Spleen (tissue), 13 donors: ENCODE measurements at places on chromosomes 6 and 20.

DNA sequence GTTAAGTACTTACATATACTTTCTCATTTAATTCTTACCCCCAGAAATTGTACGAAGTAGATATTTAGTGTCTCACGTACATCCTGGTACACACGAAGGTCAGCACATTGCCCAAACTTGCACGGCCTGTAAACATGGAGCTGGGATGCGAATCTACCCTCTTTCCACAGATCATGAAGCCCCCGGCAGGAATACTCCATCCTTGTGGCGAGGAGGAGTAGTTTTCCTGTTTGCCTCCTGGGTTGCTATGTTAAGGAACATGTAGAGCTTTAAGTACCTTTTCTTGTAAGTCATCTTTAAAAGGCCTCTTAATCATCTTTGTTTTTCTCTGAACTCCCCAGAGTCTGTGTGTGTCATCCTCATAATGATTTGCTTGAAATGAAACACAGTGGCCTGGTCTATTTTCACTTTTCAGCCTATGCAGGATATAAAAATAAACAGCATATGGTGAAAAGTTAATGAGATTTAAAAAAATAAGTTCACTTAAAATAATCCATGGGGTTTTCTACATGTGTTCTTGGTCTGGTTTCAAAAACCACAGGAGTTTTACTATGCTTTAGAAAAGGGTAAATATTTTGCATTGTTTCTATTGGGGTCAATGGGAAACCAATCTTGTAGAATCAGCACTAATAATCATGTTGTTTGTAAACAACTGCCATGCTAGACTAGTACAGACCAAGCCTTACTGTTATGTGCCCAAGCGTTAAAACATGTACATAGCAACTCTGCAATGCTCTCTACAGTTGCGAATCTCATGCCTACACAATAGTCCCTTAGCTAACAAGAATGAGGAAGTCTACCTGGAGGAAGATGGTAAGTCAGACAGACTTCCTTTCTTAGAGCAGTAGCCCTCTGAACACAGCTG is 9.3 kb upstream of the ARID1B start:
- H3K36me3 ChIP-seq = no peaks in the 10 kb centered on the region
- no peak overlapping the region for H3K4me3 ChIP-seq
- peaks cover 7% of the 10 kb centered on the region for H3K4me1 ChIP-seq
- DNase-seq = no peak
- H3K27me3 ChIP-seq = no peaks in the 10 kb centered on the region

DNA sequence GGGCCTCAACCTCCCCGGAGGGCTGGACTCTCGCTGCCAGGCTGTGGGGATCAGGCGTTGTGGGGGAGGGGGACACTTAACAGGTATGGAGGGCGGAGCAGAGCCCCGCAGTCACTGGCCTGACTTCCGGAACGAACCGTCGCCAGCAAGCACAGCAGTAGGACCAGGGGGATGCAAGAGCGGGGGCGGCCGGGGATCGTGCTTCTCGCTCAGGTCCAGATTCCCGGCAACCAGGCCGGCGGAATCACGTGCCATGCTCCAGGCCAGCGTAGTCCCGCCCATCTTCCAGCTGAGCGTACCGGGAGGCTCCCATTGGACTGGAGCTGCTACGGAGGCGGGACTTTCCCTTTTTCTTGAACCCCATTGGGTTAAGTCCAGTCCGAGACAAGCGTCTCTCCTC is 10.0 kb upstream of the POU5F1 start:
- no peaks in the 10 kb centered on the region for H3K27me3 ChIP-seq
- peaks cover 8% of the 10 kb centered on the region for H3K4me1 ChIP-seq

DNA sequence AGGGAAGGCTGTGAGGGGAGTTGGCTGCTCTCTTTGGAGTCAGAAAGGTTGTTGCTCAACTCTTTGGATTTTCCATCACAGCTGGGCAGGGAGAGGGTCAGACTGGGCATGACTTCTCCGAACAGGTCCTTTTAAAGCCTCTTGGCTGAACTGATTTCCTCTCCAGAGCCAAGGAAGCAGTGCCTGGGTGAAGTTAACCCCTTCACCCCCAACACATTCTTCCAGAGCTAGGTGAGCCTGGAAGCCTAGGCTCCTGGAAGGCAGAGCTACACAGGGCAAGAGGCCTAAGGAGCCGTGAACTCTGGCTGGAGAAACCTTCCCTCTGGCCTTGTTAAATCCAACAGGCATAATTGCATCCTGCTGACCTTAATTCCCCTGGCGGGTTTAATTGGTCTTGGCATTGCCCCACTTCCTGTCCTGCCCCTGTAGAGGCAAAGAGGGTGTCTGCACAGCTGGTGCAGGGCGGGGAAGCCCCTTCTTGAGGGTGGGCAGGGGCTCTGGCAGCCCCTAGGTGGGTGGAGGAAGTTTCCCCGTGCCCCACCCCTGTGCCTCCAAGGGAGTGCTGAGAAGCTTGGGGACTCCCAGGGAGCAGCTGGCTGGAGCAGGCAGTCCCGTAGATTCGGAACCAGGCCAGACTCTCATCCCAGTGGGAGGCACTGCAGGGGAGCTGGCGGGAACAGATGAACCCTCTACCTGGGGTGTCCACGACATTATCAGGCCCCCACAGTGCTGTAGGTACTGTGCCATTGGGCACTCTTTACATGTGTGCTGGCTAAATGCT is 3.6 kb upstream of the MYLK2 start:
- no peak overlapping the region for H3K27ac ChIP-seq
- no peak for DNase-seq
- H3K36me3 ChIP-seq = no peaks in the 10 kb centered on the region
- no peak overlapping the region for H3K4me3 ChIP-seq
- H3K4me1 ChIP-seq = peaks cover 8% of the 10 kb centered on the region

DNA sequence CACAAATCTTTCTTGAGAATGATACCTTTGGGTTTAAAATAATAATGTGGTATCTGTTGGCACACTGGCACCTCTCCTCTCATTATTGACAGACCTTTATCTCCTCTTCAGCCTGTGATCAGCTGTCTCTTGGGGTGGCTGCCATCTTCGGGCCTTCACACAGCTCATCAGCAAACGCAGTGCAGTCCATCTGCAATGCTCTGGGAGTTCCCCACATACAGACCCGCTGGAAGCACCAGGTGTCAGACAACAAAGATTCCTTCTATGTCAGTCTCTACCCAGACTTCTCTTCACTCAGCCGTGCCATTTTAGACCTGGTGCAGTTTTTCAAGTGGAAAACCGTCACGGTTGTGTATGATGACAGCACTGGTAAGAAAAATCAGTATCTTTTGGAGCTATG is 232.8 kb downstream of the GRIK2 start:
- peak; percentile 37 for DNase-seq
- H3K27ac ChIP-seq = no peak overlapping the region
- no peak overlapping the region for H3K4me3 ChIP-seq

DNA sequence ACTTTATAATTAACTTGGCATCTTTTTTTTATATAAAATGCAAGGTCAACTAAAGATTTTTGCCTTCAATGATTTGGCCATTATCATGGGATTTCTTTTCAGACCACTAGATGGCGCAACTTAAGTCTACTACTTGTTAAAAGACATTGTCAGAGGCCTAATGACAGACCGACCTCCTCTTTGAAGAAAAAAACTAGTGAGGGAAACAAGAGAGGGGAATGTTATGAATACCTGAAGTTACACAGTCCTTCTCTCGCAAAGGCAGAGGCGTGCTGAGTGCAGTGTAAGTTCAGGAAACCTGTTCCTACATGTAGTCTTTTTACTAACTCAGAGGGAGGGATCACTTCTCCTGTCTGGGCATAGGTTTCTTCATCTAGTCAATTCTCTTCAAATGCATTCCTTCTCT is 9.3 kb downstream of the TRAPPC3L start:
- H3K27me3 ChIP-seq = no peaks in the 10 kb centered on the region
- DNase-seq = no peak
- H3K4me1 ChIP-seq = peaks cover 5% of the 10 kb centered on the region

GRCh38 chr6:130720076-130720715 is 107.0 kb upstream of the SMLR1 start:
- no peak for DNase-seq
- H3K4me1 ChIP-seq = no peaks in the 10 kb centered on the region
- no peaks in the 10 kb centered on the region for H3K36me3 ChIP-seq
- no peak overlapping the region for H3K4me3 ChIP-seq
- no peak overlapping the region for H3K27ac ChIP-seq
- no peaks in the 10 kb centered on the region for H3K27me3 ChIP-seq

DNA sequence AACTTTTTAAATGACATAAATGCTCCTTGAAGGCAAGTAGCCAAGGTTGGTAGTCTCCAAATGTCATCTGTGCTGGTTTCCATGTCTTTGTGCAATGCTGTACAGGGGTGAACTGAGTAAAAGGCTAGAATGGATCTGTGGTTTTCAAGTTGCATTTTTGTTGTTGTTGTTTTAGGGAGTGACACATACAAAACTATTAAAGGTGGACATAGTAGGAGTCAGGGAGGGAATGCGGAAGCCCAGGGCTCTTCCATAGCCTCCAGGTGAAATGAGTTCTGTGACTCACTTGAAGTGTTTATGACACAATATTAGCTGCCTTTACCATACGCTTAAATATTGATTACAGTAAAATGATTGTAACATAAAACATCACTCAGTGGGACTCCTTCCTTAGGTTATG is 22.5 kb upstream of the QKI start:
- H3K27me3 ChIP-seq = no peaks in the 10 kb centered on the region
- peak overlapping the region; percentile 29 for H3K27ac ChIP-seq
- H3K4me3 ChIP-seq = no peak overlapping the region
- no peaks in the 10 kb centered on the region for H3K36me3 ChIP-seq
- no peak for DNase-seq
- H3K4me1 ChIP-seq = peaks cover 54% of the 10 kb centered on the region

DNA sequence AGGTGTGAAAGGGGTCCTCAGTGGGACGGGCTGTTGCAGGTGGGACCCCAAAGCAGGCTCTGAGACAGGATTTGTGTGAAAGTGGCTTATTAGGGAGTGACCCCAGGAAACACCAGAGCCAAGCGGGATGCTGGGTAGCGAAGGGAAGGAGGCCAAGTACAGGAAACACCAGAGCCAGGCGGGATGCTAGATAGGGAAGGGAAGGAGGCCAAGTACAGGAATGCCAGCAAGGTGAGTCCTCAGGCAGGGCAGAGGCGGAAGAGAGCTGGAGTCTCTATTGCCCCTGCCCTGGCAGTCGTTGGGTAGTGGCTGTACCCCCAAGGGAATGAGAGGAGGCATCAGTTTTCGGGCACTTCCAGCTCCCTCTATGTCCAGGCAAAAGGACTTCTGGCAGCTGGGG is 30.5 kb upstream of the TGM2 start:
- H3K36me3 ChIP-seq = no peaks in the 10 kb centered on the region
- H3K27ac ChIP-seq = no peak overlapping the region
- peaks cover 29% of the 10 kb centered on the region for H3K4me1 ChIP-seq
- peaks cover 11% of the 10 kb centered on the region for H3K27me3 ChIP-seq
- H3K4me3 ChIP-seq = no peak overlapping the region

GRCh38 chr6:92069781-92070180 is 1349.6 kb downstream of the EPHA7 start:
- H3K4me3 ChIP-seq = no peak overlapping the region
- H3K27me3 ChIP-seq = no peaks in the 10 kb centered on the region
- H3K36me3 ChIP-seq = no peaks in the 10 kb centered on the region

- no peaks in the 10 kb centered on the region for H3K36me3 ChIP-seq
- no peaks in the 10 kb centered on the region for H3K27me3 ChIP-seq
- no peaks in the 10 kb centered on the region for H3K4me1 ChIP-seq
- no peak for DNase-seq
- H3K27ac ChIP-seq = peak overlapping the region; percentile 95
- no peak overlapping the region for H3K4me3 ChIP-seq
These were observed 17.8 kb upstream of the HLA-DRB1 start for GRCh38 chr6:32607263-32607987.
